ENCODE measurements at places on chromosomes 6 and 20.

- no peak for DNase-seq
- H3K27ac ChIP-seq = no peak overlapping the region
- H3K27me3 ChIP-seq = no peaks in the 10 kb centered on the region
- no peak overlapping the region for H3K4me3 ChIP-seq
Observed at GRCh38 chr6:7154341-7155139, 46.8 kb downstream of the RREB1 start.

- no peaks in the 10 kb centered on the region for H3K4me1 ChIP-seq
- H3K27ac ChIP-seq = no peak overlapping the region
- H3K36me3 ChIP-seq = no peaks in the 10 kb centered on the region
- no peak for DNase-seq
- no peaks in the 10 kb centered on the region for H3K27me3 ChIP-seq
Observed at GRCh38 chr6:136716917-136717715, 75.2 kb downstream of the MAP3K5 start.

DNA sequence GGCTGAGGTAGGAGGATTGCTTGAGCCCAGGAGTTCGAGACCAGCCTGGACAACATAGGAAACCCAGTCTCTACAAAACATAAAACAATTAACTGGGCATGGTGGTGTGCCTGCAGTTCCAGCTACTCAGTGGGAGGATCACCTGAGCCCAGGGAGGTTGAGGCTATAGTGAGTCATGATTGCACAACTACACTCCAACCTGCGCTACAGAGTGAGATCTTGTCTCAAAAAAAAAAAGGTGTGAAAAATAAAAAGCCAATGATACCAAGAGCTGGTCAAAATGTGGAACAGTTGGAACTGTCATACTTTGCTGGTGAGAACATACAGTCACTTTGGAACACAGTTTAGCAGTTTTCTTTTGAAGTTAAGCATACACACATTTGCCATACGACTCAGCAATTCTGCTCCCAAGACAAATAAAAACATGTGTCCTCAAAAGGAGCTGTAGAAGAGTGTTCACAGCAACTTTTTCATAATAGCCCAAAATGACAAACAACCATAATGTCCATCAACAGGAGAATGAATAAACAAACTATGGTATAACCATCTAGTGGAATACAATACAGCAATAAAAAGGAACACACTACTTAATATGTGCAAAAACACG lies 21.6 kb upstream of the FKBP5 start:
- no peak for DNase-seq
- no peaks in the 10 kb centered on the region for H3K36me3 ChIP-seq
- H3K4me1 ChIP-seq = no peaks in the 10 kb centered on the region
- H3K4me3 ChIP-seq = no peak overlapping the region
- H3K27ac ChIP-seq = no peak overlapping the region

GRCh38 chr20:38129893-38130609 lies 35.0 kb downstream of the TGM2 start:
- H3K27me3 ChIP-seq = no peaks in the 10 kb centered on the region
- no peak overlapping the region for H3K27ac ChIP-seq
- DNase-seq = no peak
- 0 out of 2 replicates have a peak, but pooled peaks cover 1% of the 10 kb centered on the region for H3K4me1 ChIP-seq
- no peak overlapping the region for H3K4me3 ChIP-seq

DNA sequence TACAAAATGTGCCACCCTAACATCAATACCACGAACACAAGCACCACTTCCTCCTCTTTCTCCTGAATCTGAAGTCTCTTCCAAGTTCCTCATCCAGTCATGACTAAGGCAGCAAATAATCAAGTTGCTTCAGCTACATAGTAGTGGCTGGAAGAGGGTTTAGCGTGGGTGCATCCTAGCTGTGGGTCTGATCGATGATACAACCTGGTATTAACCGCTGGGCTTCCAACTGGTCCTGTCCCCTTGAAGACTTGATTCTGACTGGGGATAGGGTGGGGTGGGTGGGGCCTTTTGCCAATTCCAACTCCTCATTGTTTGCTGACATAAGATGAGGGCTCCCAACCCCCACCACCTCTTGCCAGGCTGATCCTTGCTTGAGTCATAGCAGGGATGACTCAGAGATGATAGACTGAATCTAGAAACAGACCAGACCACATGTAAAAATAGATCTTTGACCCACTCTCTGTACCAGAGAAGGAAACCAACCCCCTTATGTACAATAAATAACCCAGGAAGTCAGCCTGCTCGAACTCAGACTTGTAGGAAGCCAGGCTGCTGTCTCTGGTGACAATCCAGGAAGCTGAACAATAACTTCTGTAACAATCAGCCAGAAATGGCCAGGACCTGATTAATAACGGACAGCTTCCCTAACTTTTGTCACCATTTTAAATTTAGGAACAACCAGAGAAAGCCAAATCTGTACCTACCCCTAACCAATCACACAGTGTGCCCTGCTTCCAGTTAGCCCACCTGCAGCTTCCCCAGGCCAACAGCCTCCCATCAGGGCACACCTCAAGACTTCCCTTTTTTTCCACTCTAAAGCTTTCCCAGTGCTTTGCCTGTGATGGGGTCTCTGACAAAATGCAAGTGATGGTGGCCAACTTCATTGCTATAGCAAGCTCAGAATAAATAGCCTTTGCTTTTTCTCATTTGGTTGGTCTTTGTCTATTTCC lies 68.9 kb upstream of the FAM184A start:
- DNase-seq = no peak
- H3K4me1 ChIP-seq = peaks cover 1% of the 10 kb centered on the region
- H3K27ac ChIP-seq = no peak overlapping the region
- no peak overlapping the region for H3K4me3 ChIP-seq

DNA sequence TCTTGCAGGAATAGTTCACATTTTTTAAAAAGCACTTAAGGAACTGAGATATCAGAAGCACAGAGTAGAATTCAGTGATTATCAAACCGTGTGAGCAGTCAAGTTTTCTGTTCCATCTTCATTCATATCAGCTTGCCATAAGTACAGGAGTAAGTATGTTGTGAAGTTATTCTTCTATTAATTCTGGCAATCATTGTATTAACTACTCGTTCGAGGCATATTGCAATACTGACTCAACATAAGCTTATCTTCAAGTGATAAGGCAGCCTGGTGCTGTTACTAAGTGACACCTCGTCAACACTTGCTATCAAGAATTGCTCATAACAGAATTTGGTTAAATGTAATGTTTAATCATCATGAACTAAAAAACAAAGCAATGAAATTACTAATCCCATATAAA lies 75.7 kb upstream of the SNX9 start:
- no peak overlapping the region for H3K27ac ChIP-seq
- H3K36me3 ChIP-seq = no peaks in the 10 kb centered on the region
- H3K4me1 ChIP-seq = no peaks in the 10 kb centered on the region
- DNase-seq = no peak

DNA sequence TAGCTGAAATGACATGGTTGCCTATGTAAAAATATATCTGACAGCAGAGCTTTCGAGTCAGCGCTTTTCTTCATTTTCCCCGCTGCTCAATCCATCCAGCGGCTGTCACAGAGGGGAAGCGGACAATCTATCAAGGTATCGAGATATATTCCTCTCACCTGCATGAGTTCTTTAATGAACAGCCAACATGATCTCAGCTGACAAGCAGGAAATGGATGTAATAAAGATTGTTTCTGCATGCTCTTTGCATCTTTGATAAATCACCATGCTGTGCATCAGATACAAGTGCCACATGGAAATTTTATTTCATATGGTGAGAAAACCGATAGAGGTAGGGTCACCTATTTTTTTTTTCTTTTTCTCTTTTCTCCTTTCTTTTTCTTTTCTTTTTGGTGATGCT lies 602.3 kb upstream of the MMS22L start:
- no peaks in the 10 kb centered on the region for H3K4me1 ChIP-seq
- no peaks in the 10 kb centered on the region for H3K36me3 ChIP-seq
- H3K27me3 ChIP-seq = no peaks in the 10 kb centered on the region
- no peak for DNase-seq
- no peak overlapping the region for H3K27ac ChIP-seq
- H3K4me3 ChIP-seq = no peak overlapping the region

GRCh38 chr20:45950330-45950646 lies 15.8 kb downstream of the PCIF1 start:
- no peak overlapping the region for H3K4me3 ChIP-seq
- H3K27me3 ChIP-seq = no peaks in the 10 kb centered on the region
- H3K4me1 ChIP-seq = no peaks in the 10 kb centered on the region
- peaks cover 42% of the 10 kb centered on the region for H3K36me3 ChIP-seq

DNA sequence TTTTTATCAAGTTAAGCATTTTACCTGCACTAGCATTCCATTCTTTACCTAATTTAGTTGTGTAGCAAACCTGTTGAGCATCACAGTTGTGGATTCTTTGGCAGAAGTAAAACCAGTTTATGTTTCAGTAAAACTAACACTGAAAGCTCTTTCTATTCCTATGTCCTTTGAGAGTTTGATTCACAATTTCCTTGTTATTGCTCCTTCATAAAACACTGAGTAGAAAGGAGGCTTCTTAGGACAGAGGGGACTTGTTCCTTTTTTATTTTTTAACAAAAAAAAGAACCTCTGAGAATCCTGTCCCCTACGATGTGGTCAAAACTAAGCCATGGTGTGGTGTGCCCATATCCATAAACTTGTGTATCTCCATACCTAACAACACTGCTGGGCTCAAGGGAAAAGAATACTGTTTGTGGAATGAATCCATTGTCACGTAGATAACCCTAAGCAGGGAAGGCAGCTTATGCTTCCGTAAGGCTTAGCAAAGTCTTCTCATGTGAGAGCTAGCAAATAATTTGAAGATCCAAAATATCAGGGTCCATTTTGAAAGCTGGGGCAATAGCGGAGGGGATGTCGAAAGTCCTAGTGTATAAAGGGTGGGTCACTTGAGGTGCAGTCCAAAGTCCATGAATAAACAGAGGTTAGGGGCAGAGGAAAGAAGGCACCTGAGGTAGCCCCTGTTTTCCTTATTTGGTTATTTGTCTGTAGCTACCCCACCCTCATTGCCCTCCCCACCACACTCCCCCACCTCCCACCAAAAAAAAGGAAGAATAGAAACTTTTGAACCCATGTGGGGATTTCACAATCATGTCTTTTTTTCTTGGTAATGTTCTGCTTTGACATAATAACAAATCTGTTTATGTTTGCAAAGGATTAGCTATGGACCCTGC lies 71.0 kb downstream of the PLAGL1 start:
- no peak overlapping the region for H3K4me3 ChIP-seq
- H3K36me3 ChIP-seq = no peaks in the 10 kb centered on the region
- no peak for DNase-seq
- H3K27ac ChIP-seq = no peak overlapping the region
